ENCODE measurements at places on chromosomes 16 and 17.

DNA sequence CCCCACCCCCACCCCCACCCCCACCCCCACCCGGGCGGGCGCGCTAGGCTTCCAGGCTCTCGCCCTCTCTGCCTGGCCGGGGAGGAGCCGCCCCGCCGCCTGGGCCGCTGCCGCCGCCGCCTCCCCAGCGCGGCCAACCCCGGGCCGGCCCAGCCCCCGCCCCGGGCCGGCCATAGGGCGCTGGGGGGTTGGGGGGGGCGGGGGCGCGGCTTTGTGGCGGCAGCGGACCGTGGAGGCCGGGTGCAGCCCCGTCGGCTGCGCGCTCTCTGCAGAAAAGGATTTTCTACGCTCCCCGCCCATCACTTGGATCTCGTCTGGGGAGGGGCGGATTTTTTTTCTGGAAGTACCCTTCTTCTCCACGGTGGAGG, 230.9 kb downstream of the MRTFB start:
- peak; percentile 75 for DNase-seq

GRCh38 chr17:7323731-7324437, 5.3 kb downstream of the NEURL4 start:
- DNase-seq = peak; percentile 56

DNA sequence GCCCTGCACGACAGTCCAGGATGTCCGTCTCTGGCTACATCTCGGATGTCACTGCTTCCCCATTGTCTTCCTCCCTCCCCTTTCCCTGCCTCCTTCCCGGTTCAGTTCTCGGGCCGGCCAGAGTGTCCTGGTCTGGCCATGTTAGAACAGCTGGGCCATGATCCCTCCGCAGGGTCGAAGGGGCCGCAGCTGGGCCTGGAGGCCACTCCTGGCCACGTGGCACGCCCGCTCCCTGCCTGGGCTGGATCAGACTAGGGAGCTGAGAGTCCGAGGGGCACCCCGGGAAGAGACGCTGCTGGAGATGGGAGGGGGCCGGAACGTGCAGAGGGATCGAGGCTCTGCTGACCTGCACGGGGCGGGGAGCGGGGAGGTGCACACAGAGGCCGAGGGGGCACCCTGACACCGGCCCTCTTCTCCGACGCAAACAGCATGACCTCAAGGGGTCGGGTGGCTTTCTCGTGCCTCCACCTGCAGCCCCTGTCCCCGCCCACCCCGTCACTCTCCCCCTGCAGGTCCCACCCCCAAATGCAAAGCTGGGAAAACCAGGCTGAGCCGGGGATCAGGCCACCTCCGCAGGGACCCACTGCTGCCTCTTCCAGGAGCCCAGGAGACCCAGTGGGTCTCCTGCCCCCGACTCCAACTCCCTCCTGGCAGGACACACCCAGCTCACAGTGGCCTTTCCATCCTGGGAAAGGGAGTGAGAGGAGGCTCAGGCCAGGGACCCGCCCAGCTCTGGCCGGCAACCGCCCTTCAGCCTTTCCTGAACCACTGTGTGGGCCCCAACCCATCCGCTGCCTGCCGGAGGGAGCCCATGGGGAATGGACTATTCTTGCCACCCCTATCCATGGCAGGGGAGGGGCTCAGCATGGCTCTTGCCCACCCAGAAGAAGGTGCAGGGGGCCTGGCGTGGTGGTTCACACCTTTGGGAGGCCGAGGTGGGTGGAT, 38.5 kb downstream of the CTU2 start:
- no peak for DNase-seq

DNA sequence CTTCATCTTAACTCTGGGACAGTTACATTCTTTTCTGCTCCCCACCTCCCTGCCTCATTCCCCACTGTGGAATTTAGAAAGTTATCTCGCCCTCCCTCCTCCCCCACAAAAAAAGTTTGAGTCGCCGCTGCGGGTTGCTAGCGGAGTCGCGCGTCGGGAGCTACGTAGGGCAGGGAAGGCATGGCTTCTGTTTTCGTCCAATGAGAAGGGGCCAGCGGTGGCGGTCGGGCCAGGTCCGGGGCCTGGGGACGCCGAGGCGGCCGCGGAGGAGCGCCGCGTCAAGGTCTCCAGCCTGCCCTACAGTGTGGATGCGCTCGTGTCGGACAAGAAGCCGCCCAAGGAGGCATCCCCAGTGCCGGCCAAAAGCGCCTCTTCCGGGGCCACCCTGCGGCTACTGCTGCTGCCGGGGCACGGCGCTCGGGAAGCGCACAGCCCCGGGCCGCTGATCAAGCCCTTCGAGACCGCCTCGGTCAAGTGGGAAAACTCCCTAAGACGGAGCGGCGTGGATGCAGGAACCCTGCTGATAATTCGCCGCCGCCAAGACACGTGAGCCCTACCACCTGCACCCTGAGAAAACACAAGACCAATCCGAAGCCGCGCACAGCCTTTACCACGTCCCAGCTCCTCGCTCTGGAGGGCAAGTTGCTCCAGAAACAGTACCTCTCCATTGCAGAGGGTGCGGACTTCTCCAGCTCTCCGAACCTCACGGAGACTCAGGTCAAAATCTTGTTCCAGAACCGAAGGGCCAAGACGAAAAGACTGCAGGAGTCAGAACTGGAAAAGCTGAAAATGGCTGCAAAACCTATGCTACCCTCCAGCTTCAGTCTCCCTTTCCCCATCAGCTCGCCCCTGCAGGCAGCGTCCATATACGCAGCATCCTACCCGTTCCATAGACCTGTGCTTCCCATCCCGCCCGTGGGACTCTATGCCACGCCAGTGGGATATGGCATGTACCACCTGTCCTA, 8.9 kb downstream of the OR4D1 start:
- DNase-seq = peak; percentile 24

- peak; percentile 45 for DNase-seq
Measured at GRCh38 chr17:27513849-27514248, 57.6 kb downstream of the KSR1 start.

DNA sequence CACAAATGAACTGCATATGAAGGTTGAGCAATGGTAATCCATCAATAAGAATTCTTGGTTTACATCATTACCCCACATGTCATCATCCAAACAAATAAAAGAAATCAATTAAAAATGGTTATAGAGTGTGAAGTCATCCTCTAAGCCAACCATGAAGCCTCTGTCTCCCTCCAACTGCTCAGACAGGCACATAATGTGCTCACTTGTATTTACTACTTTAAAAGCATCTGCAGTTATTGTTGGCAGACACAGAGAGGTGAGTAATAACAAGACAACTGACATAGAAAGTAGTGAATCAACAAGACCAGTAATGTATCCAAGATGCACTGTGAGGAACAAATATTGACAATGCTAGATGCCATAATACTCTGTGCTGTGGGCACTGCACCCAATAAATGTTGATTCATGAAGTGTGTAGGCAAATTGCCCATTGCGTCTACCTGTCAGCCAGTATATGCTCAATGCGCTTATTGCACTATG, 20.0 kb downstream of the ADAMTS18 start:
- no peak for DNase-seq

DNA sequence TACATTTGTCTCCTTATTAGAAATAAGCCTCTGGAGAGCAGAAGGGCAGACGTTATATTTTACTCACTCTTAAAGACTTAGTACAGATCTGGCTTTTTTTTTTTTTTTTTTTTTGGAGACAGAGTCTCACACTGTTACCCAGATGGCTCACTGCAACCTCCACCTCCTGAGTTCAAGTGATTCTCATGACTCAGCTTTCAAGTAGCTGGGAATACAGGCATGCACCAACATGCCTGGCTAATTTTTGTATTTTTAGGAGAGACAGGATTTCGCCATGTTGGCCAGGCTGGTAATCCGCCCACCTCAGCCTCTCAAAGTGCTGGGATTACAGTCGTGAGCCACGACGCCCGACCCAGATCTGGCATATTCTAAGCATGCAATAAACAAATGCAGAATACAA, 36.4 kb upstream of the TMEM97 start:
- DNase-seq = no peak

GRCh38 chr17:5131146-5131715, 15.4 kb downstream of the USP6 start:
- DNase-seq = no peak

- no peak for DNase-seq
Measured at GRCh38 chr16:84740596-84741116, 40.9 kb downstream of the USP10 start.

- DNase-seq = peak; percentile 66
Measured at GRCh38 chr17:8056232-8056975, 17.5 kb downstream of the ALOX15B start.

- no peak for DNase-seq
Measured at GRCh38 chr16:86798247-86799041, 220.1 kb downstream of the FOXL1 start.

DNA sequence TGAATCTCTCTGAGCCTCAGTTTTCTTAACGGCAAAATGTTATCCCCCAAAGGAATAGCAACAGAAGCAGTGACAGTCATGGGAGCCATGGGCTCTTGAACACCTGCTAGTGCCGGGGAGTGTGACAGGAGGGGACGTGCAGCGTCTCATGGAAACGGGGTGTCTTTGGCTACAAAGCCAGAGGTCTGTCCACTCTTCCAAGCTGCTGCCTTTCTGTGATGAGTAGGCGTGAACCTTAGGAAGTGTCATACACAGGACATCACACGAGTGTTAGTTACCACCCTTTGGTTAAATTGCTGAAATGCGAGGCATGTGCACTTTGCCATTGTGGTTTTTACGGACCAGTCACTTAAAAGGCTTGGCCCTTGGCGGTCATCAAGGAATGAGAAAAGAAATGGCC, 93.4 kb downstream of the IRF8 start:
- no peak for DNase-seq

- no peak for DNase-seq
Measured at GRCh38 chr17:13765701-13766100, 164.0 kb upstream of the HS3ST3A1 start.

DNA sequence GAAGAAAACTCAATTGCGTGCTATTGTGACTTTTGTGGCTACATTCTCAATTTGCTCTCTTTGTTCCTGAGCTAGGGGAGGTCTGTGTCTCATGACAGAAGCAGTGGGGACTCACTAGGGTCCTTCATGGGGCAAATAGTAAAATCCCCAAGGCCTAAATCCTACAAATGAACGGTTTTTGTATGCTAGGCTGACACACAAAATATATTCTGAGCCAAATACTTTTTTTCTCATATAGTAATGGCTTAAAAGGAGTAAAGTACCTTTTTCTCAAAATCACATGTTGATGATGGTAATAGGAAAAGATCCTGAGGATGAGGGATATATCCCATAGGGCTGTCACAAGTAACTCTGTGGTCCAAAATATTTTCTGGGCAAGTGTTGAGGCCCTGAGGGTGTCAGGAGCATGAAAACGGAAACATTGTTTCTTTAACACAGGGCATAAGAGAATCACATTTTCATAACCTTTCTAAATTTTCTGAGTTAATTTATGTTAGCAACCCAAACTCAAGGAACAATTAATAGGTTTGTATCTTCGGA, 77.5 kb upstream of the CNTNAP4 start:
- DNase-seq = no peak

GRCh38 chr17:50023520-50023919, 28.5 kb upstream of the DLX3 start:
- DNase-seq = no peak

GRCh38 chr16:57807968-57808528, 5.8 kb upstream of the KIFC3 start:
- peak; percentile 72 for DNase-seq

- no peak for DNase-seq
Measured at GRCh38 chr17:9251273-9251672, 230.0 kb downstream of the NTN1 start.

- no peak for DNase-seq
Measured at GRCh38 chr17:82083533-82084359, 14.3 kb downstream of the FASN start.

- no peak for DNase-seq
Measured at GRCh38 chr16:48459167-48459566, 74.0 kb upstream of the SIAH1 start.

GRCh38 chr16:67093098-67093726, 16.5 kb upstream of the PHAF1 start:
- no peak for DNase-seq

DNA sequence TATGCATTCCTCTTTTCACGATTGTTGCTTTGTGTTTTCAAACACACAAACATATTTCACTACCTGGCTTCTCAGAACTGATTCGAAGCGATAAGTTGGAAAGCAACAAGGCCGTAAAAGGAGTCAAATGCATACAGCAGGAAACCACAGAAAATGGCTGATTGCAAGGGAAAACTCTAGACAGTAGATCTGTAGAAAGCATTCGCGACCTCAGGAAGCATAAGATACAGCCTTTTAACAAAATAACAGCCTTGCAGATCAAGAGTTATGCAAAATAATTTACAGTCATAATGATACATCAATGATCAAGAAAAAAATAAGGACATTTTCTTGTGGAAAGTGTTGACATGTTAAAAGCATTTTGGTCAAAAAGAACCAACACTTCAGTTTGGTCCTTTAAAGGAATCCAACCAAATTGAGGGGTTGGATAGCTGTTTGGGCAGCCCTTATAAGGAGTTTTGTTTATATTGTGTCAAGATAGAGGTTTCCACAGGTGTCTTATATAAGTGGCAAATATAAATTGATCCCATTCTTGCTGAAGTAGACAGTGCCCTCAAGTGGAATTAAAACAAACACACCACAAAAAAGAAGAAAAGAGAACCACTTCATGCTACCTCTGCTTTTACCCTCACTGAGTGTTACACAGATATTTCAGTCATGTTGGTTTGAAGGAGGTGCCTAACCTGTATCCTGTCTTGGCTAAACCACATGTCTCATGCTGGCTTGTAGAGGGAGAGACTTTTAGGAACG, 5.5 kb downstream of the CYLD start:
- no peak for DNase-seq

- peak; percentile 73 for DNase-seq
Measured at GRCh38 chr16:75264457-75264998, 13.1 kb upstream of the BCAR1 start.

DNA sequence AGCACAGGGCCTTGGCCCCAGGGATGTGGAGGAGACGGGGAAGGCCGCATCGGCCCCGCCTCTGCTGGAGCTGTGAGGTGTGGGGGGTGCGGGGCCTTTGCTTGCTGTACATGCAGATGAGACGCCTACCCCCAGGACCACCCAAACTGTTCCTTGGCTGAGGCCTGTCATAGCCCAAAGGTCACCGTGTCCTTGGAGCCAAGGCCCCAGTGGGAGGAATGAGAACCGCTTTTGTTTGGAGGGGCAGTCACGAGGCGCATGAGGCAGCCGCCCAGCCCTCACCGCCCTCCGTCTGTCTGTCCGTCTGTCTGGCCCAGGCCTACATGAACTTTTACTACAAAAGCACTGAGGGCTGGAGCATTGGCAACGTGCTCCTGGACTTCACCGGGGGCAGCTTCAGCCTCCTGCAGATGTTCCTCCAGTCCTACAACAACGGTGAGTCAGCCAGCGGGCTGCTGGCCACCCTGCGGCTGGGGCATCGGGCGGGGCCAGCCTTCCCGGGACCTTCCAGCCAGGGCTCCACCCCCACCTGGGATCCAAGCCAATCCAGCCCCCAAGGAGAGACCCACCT, 8.8 kb downstream of the TAX1BP3 start:
- DNase-seq = peak; percentile 68

GRCh38 chr16:31477220-31478216, 5.4 kb upstream of the SLC5A2 start:
- no peak for DNase-seq
